ENCODE measurements at places on chromosomes 12 and 14.

GRCh38 chr12:27212861-27213260, 31.2 kb upstream of the STK38L start:
- no peak for DNase-seq
- no peak overlapping the region for H3K27ac ChIP-seq
- H3K4me3 ChIP-seq: no peak overlapping the region
- H3K4me1 ChIP-seq: no peaks in the 10 kb centered on the region

DNA sequence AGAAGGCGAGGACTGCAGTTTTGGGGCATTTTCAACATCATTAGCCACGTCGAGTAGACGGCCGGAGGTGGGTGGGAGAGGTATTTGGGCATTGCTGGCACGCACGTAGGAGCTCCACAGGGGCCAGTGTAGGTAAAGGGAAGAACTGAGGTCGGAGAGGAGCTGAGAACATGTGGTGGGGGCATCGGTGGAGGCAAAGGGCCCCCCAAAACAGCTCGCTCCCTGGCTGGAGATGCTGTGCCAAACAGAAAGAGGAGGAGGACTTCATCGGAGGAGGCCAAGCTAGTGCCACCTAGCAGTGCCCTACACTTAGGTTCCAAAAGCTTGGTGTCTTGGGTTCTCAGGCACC, 52.0 kb upstream of the PPP2R5C start:
- no peak overlapping the region for H3K4me3 ChIP-seq
- H3K27ac ChIP-seq: no peak overlapping the region
- no peaks in the 10 kb centered on the region for H3K27me3 ChIP-seq
- no peaks in the 10 kb centered on the region for H3K4me1 ChIP-seq

- H3K27ac ChIP-seq: no peak overlapping the region
- peaks cover 4% of the 10 kb centered on the region for H3K4me1 ChIP-seq
- H3K27me3 ChIP-seq: no peaks in the 10 kb centered on the region
- DNase-seq: no peak
- H3K36me3 ChIP-seq: no peaks in the 10 kb centered on the region
- no peak overlapping the region for H3K4me3 ChIP-seq
Measured at GRCh38 chr12:113070117-113070906, 13.8 kb downstream of the DTX1 start.

DNA sequence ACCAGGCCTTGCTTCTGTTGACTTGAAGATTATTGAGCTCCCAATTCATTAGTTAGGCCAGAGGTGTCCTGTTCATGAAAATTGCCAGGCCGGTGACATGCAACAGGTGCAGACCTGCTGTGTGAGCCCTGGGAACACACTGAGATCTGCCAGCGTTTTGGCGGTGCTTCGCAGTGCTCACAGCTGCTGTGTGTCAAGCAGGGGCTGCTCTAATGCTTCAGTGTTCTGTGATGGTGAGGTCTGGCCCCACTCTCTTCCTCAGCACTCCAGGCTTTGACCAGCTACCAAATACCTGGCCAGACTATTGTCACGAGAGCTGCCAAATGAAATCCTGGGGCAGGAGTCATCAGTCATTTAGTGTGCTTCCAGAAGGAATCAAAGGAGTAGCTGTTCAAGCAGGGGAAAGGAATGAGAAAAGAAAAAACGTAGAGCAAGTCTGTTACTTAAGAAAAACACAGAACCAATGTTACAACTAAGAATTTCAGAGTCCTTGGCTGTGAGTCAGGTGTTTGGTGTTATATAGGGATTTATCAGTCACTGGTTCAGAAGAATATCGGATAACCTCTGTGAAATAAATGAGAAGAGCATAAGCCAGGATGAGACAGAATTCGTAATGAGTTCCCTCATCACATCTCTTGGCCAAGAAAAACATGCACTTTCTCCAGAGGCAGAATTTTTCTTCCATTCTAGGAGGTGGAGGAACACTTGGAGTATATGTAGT, 150.8 kb downstream of the FBXL14 start:
- no peak for DNase-seq
- no peaks in the 10 kb centered on the region for H3K27me3 ChIP-seq
- no peak overlapping the region for H3K27ac ChIP-seq
- H3K4me1 ChIP-seq: no peaks in the 10 kb centered on the region
- H3K4me3 ChIP-seq: no peak overlapping the region

GRCh38 chr12:94616203-94616729, 34.1 kb downstream of the TMCC3 start:
- DNase-seq: no peak
- H3K4me3 ChIP-seq: no peak overlapping the region
- H3K27me3 ChIP-seq: peaks cover 3% of the 10 kb centered on the region
- no peaks in the 10 kb centered on the region for H3K36me3 ChIP-seq

GRCh38 chr12:53070877-53071492, 8.2 kb downstream of the SPRYD3 start:
- no peak overlapping the region for H3K4me3 ChIP-seq
- no peaks in the 10 kb centered on the region for H3K36me3 ChIP-seq
- no peak for DNase-seq
- no peak overlapping the region for H3K27ac ChIP-seq

DNA sequence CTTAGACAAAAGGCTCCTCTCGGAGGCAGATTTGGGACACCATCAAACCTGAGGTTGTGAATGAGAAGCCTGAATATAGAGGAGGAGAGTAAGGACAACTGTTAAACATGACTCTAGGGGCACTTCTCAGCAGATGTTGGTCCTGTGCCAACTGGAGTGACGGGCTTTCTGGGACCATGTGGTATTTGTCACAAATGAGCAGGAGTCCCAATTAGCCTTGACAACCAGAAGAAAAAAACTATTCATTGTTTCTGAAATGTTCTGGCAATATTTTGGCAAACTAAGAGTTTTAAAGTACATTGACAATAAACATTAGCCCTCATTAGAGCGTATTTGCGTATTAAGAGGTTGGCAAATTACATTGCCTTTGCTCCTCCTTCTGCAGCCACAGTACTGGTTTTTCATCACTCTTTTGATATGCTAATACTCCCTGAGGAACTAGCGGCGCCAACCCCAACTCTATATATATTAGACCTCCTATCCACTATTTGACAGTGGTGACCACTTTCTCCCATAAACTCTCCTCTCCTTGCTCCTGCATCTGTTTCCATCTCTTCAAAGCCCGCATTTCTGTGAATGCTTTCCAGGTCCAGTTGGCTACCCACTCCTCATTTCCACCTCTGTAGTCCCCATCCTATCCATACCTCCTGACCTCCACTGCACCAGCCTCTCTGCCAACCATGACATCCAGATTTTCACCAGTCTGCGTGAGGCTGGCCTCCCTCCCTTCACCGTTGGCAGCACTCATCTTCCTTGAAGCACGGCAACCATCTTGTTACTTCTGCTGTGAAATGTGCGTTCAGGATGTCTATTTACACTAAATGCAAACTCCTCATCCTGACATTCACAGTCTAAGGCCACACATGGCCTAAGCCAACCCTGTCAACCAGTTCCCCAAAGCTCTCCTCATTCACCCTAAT, 100.7 kb downstream of the ZFC3H1 start:
- no peaks in the 10 kb centered on the region for H3K36me3 ChIP-seq
- no peak overlapping the region for H3K4me3 ChIP-seq
- H3K4me1 ChIP-seq: no peaks in the 10 kb centered on the region
- H3K27me3 ChIP-seq: no peaks in the 10 kb centered on the region

- DNase-seq: no peak
- no peaks in the 10 kb centered on the region for H3K27me3 ChIP-seq
- H3K4me3 ChIP-seq: no peak overlapping the region
- H3K27ac ChIP-seq: no peak overlapping the region
- H3K36me3 ChIP-seq: no peaks in the 10 kb centered on the region
Measured at GRCh38 chr12:60805364-60805763, 1209.5 kb downstream of the SLC16A7 start.

DNA sequence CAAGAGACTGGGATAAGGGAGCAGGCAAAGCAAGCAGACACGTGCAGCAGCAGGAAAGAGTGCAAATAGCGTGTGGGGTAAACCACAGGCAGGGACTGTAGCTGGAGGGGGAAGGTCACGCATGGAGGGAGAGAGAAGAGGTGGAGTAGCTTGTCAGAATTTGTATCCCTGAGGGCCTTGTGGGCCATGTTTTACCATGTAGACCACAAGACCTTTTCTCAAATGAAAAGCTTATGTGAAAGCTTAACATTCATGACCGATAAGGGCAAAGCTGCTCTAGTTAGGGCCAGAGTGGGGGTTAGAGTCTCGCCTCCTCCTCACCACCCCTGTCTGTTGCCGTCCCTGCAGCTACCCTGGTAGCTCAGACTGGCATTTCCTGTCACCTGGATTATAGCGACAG, 152.9 kb upstream of the E2F7 start:
- no peak overlapping the region for H3K27ac ChIP-seq
- H3K36me3 ChIP-seq: no peaks in the 10 kb centered on the region
- no peaks in the 10 kb centered on the region for H3K4me1 ChIP-seq
- no peaks in the 10 kb centered on the region for H3K27me3 ChIP-seq

GRCh38 chr12:51848326-51848727, at the start of gene FIGNL2:
Gene FIGNL2 (minus strand): TSS chr12:51848718. CDS start chr12:51822413, 26,305 bp downstream.
- no peak within 1 kb of the TSS for H3K27ac ChIP-seq
- peak within 1 kb of the TSS; percentile 40 for H3K4me3 ChIP-seq
- peaks cover 3% of the 10 kb centered on the region for H3K4me1 ChIP-seq
- H3K27me3 ChIP-seq: peaks cover 3% of the 10 kb centered on the region

DNA sequence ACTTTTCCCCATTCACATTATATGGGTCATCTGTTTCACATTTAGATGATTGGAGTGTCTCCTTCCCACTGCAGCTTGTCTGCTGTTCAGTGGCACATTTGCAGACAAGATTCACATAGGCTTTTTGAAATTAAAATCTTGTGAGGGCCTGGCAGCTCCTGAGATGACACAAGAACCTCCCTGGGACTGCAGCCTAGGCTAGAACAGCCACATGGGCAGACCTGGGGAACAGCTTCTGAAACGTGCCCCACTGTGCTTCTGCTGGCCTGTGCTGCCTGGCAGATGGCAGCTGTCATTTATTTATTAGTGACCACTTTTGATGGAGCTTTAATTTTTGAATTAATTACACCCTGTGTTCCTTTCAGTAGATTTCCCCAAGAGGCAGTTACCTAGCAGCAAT, 137.4 kb downstream of the GRIP1 start:
- no peaks in the 10 kb centered on the region for H3K36me3 ChIP-seq
- H3K27ac ChIP-seq: no peak overlapping the region
- H3K4me1 ChIP-seq: no peaks in the 10 kb centered on the region
- DNase-seq: no peak

- no peak for DNase-seq
- H3K36me3 ChIP-seq: no peaks in the 10 kb centered on the region
- H3K4me1 ChIP-seq: no peaks in the 10 kb centered on the region
- no peaks in the 10 kb centered on the region for H3K27me3 ChIP-seq
- no peak overlapping the region for H3K4me3 ChIP-seq
Measured at GRCh38 chr14:78451319-78451695, 281.1 kb downstream of the NRXN3 start.

DNA sequence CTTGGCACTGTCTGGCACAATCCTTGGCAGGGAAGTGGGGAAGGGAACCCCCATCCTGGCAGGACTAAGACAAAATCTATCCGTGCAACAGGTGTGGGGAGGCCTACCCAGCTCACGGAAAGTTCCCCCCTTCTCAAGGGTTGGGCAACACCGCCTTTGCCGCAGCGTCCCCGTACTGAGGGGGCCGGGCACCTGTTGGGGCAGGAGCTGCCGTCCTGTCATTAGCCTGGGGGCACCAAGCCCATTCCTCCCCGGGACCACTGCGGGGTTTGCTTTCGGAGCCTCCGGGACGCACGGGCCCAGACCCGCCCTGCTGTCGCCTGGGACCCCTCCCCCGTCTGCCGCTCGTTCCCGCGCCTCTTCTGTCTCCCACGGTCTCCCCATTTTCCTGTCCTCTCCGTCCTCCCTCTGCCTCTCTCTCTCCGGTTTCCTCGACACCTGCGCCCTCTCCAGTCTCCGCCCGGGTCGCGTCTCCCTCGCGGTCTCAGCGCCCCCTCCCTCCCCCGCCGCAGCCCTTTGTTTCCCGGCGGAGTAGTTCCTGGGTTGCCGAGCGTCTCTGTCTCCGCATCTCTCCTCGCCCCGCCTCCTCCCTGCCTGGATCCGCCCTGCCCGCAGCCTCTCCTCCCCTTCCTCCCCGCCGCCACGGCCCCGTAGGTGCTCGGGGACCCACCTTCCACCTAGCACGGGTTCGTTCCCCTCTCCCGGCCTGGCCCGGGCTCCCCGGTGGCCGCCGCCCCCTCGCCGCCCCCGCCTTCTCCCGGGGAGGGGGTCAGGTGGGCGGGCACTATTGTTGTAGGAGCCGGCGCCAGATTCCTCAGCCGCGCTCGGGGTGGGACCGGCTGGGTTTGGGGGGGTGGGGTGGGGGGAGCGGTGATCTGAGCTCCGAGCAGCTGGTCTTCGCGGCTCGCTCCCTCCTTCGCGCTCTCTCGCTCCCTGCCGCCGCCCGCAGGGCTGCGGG, at the start of gene CACNB3:
CACNB3 (plus strand) TSS at position 624 of the 958 bp plus-strand sequence. CDS start 434 bp downstream, outside the sequence.
- H3K4me1 ChIP-seq: peaks cover 27% of the 10 kb centered on the region
- DNase-seq: no peak
- peak within 1 kb of the TSS; percentile 67 for H3K4me3 ChIP-seq

GRCh38 chr14:32607399-32607798, 278.3 kb downstream of the AKAP6 start:
- H3K27me3 ChIP-seq: no peaks in the 10 kb centered on the region
- H3K27ac ChIP-seq: no peak overlapping the region
- H3K4me3 ChIP-seq: no peak overlapping the region

Measured in Panc1 (cell line).